ENCODE measurements at places on chromosomes 5 and 9.

DNA sequence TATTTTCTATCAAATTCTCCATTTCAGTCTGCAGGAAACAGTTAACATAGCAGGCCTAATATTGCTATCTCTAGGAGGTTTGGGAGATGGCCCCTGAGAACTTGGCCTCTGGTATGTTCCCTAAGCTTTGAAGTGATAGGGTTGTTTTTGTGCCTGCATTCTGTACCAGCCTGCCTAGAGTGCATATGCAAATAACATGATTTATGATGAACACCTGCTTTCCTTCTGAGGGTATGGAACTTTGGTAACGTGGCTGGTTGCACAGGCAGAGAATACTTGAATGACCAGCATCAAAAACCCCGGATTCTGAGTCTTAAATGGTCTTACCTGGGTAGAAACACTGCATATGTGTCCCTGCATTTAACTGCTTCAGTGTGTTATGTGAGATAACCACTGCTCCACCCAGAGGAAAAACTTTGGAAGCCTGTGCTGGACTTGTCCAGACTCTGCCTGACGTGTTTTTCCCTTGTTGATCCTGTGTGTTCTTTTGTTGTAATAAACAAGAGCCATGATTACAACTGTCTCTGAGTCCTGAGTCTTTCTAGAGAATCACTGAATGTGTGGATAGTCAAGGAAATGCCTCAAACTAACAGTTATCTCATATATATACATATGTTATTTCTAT, 111.3 kb upstream of the ABCA1 start:
- H3K27me3 ChIP-seq = no peaks in the 10 kb centered on the region
- H3K36me3 ChIP-seq = no peaks in the 10 kb centered on the region
- no peak for DNase-seq
- H3K4me3 ChIP-seq = no peak overlapping the region
- no peak overlapping the region for H3K27ac ChIP-seq

GRCh38 chr5:73591102-73591695, 25.7 kb downstream of the UTP15 start:
- no peak overlapping the region for H3K4me3 ChIP-seq
- H3K27ac ChIP-seq = no peak overlapping the region
- H3K36me3 ChIP-seq = peaks cover 2% of the 10 kb centered on the region
- H3K27me3 ChIP-seq = peaks cover 2% of the 10 kb centered on the region

DNA sequence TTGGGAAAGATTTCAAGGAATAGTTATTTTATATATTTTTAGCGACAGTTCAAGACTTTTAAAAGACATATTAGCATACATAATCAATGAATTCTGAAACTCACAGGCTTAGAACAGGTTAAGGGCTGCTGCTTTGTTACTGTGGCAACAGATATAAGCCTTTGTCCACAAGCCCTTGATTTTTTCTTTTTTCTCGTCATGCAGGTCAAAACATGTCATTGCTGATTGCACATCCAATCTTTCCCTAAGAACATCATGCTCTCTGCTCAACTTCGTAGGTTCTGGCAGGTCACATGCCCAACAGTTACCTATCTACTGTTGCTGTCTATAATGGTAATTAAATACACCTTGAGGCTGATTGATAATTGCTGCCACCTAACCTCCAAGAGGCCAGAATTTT, 172.5 kb upstream of the PTPRD start:
- no peak overlapping the region for H3K27ac ChIP-seq
- no peaks in the 10 kb centered on the region for H3K36me3 ChIP-seq
- no peak overlapping the region for H3K4me3 ChIP-seq
- no peaks in the 10 kb centered on the region for H3K27me3 ChIP-seq
- no peak for DNase-seq

DNA sequence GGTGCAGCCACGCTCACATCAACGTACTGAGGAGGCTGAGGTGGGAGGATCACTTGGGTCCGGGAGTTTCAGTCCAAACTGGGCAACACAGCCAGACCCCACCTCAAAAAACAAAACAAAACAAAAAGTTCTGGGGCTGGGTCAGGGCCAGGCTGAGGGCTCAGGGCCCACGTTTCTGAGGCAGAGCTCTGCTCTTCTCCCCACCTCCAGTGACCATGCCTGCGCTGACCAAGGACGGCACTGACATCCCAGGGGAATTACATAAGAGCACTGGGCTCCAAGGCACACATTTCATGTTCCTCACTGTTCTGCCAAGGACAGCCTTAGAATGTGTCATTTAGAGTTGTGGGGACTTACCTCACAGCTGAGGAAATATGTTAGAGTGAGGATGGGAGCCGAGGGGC, 40.4 kb upstream of the TESK1 start:
- DNase-seq = no peak
- no peak overlapping the region for H3K4me3 ChIP-seq
- no peak overlapping the region for H3K27ac ChIP-seq
- H3K27me3 ChIP-seq = no peaks in the 10 kb centered on the region

DNA sequence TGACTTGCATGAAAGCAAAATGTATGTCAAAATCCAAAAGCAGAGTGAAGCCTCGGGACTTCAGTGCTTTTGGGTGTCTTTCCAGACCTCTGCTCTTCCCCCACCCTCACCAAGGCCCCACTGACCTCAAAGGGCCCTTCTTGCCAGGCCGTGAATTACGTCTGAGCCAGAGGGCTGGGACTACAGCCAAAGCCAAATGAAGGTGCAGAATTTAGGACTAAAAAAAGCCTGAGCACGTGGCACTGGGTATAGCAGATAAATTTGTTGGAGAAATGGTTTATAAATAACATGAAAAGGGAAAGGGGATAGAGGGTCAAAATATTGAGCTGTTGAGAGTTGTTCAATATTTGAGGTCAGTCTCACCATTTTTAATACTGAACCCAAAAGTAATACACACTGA, 163.4 kb downstream of the GHR start:
- no peak for DNase-seq
- no peaks in the 10 kb centered on the region for H3K4me1 ChIP-seq
- H3K27ac ChIP-seq = no peak overlapping the region
- H3K27me3 ChIP-seq = peaks cover 11% of the 10 kb centered on the region
- H3K36me3 ChIP-seq = no peaks in the 10 kb centered on the region

Data from activated naive CD8-positive, alpha-beta T cell treated with anti-CD3 and anti-CD28 coated beads, Interleukin-2, amount 50 U/mL, for 24 hours (primary cell).